ENCODE measurements at places on chromosomes 16 and 17. TPM values are rescaled to one million over a fixed set of nuclear protein-coding genes. Genes with fewer than 3 reads are reported as not detected.

DNA sequence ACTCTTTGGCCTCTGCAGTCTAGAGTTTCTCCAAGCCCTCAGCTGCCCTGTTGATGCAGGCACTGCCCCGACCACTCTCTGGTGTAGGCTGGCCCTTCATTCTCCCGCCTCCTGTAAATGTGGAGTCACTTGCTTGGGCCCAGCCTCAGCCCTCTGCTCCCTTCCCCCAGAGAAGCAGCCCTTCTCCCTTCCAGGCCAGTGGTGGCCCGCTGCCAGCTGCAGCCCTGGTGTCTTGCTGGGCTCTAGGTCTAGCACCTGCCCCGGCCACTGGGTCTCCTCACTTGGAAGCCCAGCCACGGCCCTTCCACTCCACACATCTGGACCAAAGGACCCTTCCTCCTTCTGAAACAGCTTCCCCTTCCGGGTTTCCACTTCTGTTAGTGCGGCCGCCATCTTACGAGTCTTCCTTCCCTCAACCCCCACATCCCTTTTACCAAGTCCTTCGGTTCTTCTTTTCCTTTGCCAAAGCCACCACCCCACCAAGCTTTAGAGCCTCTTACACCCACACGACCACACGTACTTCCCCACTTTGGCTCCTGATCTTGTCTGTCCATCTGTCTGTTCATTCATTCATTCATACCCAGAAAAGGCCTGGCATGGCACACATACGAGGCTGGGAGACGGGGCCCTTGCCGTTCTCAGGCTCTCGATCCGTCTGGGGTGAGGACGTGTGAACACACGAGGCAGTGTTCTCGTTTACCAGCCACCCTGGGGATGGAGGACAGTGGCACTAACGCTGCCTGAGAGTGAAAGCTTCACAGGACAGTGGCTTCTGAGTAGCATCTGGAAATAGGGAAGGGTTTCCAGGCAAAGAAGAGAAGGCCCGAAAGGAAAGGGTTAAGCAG, 68.0 kb downstream of the ABR start:
- no peak for DNase-seq

SLC43A2 gene
- 10.9 TPM for total RNA-seq

GRCh38 chr16:58393138-58393504, 850 bp downstream of the GINS3 start:
- peak; percentile 27 for DNase-seq

- DNase-seq = no peak
Measured at GRCh38 chr17:56742601-56743000, 91.1 kb downstream of the C17orf67 start.

- DNase-seq = no peak
Measured at GRCh38 chr17:40321961-40322357, 13.0 kb downstream of the RARA start.

DNA sequence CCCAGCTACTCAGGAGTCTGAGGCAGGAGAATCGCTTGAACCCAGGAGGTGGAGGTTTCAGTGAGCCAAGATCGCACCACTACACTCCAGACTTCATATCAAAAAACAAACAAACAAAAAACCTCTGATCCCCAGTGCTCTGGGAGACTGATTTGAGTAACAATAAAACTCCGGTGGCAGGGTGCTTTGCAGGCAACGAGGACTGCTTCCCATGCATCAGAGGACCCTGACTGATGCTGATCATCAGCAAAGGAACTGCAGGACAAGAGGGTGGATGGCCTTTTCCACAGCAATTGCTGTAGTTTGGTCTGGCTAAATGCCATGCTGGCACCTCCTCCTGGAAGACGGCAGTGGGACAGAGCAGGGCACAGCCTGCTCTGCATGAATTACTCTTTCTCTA, 6.4 kb upstream of the SLC39A11 start:
- no peak for DNase-seq

TBC1D3H gene
- not detected for total RNA-seq

GRCh38 chr16:83233153-83233552, 574.6 kb upstream of the HSBP1 start:
- DNase-seq = no peak

GRCh38 chr16:59319871-59320270, 585.8 kb upstream of the GOT2 start:
- no peak for DNase-seq

DNA sequence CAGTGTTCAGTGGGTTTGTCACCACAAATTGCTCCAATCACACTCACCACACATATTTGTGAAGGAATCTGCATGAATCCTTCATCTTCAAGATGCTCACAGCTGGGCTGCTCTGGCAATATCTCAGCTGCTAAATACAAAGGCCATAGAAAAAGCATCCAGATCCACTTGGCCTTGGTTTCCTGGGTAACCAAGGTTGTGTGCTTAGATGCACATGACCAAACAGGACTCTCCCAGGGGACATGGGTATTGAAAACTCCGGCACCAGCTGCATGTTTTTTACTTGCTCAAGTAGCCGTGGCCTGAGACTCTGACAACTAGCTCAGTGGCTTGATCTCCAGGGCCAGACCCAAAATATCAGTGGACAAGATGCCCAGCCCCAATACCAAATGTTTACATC, 131.3 kb downstream of the CBLN1 start:
- DNase-seq = no peak

DNA sequence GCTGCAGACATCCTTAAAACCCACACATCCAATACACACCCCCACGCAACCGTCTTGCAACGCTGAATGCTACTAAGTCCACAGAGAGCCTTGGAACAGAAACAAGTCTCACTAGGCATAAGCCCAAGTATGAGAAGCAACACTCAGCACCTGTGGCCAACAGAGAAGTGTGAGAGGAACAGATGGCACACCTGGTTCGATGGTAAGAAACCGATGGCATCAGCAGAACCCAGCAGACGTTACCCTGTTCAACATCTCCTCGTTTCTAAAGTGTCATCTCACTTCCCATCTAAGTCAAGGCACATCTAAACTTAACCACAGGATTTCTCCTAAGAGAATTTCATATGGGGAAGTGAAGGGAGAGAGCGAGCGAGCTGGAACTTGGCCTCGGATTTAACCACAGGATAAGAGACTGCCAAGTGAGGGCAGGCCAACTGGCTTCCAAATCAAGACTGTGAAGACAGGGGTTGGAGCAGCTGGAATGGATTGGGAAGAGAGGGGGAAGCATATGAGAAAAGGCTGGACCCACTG, 41.0 kb downstream of the NXPH3 start:
- DNase-seq = no peak

KRTAP1-5 gene
- not detected for total RNA-seq

TMEM235 gene
- total RNA-seq = 0.22 TPM

KRT31 gene
- total RNA-seq = not detected

- no peak for DNase-seq
Measured at GRCh38 chr16:85947230-85948137, 48.5 kb downstream of the IRF8 start.

GRCh38 chr16:85898521-85899442, at the start of gene IRF8:
Gene IRF8 (plus strand): TSS chr16:85899162. CDS start chr16:85903016, 3,854 bp downstream.
- peak; percentile 93 for DNase-seq

DNA sequence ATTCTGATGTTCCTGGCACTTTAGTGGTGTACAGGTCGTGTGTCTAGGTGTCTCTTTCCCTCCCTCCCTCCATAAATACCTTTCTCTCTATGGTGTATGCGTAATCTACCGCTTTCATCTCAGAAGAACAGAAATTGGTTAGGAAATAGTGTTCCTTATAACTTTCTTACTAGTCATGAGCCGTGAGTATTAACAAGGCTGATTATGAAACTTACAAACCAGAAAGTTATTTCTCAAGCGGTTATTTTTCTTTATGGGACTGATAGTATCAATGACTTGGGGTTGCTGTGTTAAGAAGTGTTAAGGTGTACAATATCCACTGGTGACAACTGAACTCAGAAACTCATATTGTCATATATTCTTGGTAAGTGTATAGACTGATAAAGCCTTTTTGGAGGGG, 13.2 kb upstream of the MYH11 start:
- no peak for DNase-seq

- DNase-seq = no peak
Measured at GRCh38 chr17:17200311-17200710, 5.8 kb downstream of the PLD6 start.

GRCh38 chr17:81519284-81520020, 6.9 kb upstream of the ACTG1 start:
- peak; percentile 46 for DNase-seq

FADS6 gene
- not detected for total RNA-seq

DNA sequence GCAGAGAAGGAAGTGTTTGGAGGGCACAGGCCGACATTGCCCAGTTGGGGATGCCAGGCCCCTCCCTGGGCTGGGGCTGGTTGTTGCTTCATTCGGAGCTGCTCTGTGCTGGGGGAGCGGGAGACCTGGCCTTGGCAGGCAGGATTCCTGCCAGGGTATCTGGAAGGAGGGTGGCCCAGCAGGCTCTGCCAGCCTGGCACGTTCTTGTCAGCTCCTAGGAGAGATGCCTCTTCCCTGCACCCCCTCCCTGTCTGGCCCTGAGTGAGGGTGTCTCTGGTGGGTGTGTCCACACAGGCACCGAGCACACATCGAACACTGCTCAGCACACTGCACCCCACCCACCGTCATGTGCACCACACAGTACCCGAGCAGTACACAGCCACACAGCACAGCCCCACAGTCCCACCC, 35.2 kb downstream of the ARHGAP23 start:
- no peak for DNase-seq

DNA sequence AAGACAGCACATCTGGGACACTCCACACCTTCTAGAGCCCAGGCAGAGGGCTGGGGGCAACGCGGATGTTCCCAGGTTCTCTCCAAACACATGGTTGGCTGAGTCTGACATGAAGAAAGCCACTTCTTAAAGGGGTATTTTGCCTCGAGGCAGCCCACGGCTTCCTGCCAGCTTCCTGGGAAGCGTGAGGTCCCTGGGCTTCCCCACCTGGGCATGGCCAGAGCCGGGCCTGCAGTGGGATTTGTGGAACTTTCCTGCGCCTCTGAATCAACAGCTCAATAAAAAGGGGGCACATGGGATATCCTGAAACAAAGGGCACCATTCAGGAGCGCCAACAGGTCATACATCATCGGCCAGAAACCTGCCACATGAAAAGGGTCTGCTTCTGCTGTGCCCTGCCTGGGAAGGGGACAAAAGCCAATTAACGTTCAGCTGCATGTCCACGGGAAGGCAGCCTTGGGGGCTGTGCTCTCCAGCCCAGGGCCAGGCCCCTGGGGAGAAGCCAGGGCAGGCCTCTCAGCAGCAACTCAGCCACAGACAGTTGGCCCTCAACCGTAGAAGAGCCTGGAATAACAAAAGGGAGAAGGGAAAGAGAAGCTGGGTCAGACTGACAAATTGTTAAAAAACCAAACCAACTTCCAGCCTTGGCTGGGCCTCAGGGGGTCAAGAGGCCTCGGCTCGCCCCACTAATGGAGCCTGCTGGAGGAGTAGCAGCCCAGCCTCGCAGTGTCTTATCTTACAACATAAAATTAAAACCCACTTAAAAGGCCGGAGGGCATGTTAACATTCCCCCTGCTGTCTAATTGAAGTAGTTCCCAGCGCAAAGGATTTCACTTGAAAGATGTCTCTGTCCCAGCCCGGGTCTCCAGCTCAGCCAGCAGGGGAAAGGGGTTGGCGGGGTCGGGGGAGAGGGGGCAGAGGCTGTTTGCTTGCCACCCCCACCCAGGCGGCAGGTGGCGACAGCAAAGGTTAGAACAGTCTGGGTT, 34.2 kb downstream of the TBX4 start:
- no peak for DNase-seq

CNGB1 gene
- total RNA-seq = not detected

DNA sequence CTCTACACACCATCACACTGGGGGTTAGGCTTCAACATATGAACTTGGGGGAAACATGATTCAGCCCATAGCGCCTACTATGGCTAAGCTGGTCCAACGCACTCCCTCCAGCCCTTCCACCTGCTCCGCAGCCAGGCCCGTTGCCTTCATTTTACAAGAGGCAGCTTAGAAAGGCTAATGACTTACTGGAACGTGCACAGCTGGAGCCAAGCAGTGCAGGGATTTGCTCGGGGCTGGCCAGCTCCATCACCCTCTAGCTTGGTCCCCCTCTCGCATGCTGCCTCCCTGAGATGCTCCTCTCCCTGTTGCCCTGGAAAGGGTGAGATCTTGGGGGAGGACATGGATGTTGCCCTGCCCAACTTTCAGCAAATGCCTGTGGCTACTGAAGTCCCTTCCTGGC, 2.8 kb upstream of the CACNG1 start:
- no peak for DNase-seq

- no peak for DNase-seq
Measured at GRCh38 chr16:57551057-57551456, 8.6 kb downstream of the ADGRG5 start.

DNA sequence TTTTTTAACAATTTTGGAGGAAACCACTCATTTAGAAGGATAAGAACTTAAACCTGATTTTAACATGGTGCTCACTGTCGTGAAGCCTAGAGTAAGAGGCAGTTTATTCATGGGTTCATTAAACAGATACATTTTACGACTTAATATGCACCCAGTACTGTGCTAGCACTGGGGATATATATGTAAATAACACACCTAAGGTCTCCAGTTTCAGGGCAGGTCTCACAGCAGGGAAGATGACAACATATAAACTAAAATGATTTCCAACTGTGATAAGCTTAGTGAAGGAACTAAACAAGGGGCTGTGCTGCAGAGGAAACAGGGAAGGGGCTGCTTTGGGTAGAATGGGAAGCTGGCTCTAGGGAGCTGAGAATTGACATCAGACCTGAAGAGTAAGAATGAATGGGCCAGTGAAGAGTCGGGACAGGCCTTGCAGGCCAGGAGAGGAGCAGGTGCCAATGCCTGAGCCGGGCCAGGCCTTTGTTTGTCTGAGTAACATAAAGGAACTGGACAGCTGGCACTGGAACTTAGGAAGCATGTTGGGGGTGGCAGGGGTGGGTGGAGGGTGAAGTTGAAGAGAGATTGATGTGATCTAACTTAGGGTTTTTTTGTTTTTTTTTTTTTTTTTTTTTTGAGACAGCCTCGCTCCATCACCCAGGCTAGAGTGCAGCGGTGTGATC, 12.1 kb downstream of the NT5M start:
- DNase-seq = no peak

DNA sequence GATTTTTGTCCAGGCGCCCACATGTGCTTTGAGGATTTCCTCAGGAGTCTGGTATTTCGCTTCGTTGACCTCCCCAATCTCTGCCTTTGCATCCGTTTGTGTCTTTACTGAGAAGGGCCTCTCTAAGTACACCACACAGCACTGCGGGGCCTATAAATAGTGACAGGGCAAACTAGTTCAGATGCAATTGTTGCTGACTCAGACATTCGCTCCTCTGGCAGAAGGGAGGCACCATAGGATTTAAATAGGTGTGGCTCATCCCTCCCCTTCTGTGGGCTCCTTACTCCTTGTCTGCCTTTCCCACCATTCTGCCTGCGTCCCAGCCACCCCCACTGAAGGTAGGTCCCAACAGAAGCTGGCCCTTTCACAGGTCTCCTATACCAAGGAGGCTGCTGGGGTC, 192.3 kb downstream of the SHISA9 start:
- DNase-seq = no peak

- DNase-seq = no peak
Measured at GRCh38 chr16:77157346-77158058, 33.5 kb upstream of the MON1B start.

LPO gene
- total RNA-seq = not detected

TRPV3 gene
- not detected for total RNA-seq

- DNase-seq = peak; percentile 62
Measured at GRCh38 chr17:1709971-1710806, at the start of gene TLCD2. Gene TLCD2 (minus strand): TSS chr17:1710377. CDS start chr17:1710242, 135 bp downstream.

GRCh38 chr16:11848842-11849241, 2.5 kb downstream of the RSL1D1 start:
- DNase-seq = no peak

WFDC1 gene
- not detected for total RNA-seq

KRTAP2-1 gene
- total RNA-seq = not detected

TAC4 gene
- not detected for total RNA-seq

Measured in lung microvascular endothelial cell (primary cell).